ENCODE measurements at places on chromosomes 2 and 18. TPM values are rescaled to one million over a fixed set of nuclear protein-coding genes. Genes with fewer than 3 reads are reported as not detected.

- no peak for DNase-seq
These were observed 10.6 kb downstream of the PTPRM start for GRCh38 chr18:7577706-7578105.

DNA sequence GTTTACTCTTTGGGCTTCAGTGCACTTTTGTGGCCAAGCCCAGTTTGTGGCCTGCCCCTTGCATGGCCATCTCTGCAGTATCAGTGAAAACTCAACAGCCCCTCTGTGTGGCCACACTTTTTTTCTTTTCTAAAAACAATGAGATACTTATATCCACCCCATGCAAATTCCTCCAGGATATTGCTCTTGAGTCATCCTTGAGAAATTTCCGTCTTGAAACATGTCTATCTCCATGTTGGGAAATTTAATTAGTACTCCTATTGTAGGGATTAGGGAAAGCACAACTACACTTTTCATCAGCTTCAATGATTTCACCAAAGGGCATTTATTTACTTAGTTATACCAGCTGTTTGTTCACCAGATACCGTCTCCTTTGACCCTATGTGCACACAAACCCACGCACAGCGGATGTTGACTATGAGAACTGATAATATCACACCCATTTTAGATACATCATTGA, 993.1 kb downstream of the TSN start:
- DNase-seq = peak; percentile 39

DNA sequence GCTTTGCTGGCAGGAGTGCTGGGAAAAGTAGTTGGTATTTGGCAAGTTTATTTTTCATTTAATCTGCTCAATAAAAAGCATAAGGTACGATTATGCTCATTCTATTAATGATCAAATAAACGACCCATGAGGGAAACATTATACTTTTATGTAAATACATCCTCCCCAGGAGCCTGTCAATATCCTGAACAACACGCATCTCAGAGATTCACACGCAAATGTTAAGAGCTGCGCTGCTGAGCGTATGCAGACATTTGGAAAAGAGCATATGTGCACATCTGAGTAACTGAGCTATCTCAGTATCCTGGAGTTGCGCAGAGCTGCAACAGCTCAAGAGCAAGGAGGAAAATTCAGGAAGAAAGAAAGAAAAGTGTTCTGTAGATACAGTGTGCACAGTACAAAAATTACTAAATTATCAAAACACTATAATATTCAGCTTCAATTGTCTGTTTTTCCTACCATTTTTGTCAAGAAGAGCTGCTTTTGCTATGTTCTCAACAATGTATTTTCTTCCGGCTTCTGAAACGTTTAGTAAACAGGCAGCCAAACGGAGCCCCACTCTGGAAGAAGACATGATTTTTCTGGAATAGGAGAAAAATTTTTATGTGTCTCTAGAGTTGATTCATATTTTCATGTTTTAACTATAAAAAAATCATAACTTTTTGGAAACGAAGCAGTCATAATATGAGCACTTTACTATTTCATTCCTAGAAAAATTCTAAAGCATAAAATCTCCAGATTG, 2.4 kb downstream of the FTCDNL1 start:
- no peak for DNase-seq

DNA sequence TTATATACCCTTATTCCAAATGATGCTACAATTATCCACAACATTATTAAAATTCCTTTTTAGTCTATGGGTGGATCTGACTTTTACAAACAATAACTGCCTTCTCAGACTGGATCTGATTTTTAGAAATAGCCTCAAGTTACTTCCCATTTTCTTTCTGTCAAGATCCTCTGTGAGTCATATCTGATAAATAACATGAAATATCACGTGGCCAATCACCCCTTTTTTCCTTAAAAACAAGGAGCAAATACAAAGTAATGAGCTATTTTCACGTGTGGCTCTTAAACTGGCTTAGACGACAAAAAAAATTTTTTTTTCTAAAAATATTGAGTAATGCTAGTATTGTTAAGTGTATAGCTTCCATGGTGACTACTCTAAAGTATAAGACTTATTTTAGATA, 6.7 kb downstream of the PELI1 start:
- no peak for DNase-seq

DNA sequence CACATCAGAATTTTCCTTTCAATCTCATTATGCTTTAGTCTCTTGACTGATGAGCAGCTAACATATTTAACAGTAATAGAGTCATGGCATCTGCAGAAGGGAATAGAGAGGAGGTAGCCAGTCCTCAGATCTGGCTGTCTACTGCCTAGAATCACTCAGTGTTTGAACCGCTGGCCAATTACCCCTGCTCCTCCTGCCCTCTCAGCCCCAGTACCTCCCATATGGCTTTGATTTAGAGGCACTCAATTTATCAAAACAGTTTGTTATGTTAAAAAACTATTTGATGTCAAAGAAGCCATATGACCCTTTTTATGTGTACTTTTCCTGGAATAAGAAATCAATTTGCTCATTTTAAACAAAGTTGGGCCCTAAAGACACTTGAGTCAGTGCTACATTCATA, 355.2 kb downstream of the CMPK2 start:
- no peak for DNase-seq

- DNase-seq = no peak
These were observed 910.8 kb upstream of the CDH2 start for GRCh38 chr18:29087616-29088246.

DNA sequence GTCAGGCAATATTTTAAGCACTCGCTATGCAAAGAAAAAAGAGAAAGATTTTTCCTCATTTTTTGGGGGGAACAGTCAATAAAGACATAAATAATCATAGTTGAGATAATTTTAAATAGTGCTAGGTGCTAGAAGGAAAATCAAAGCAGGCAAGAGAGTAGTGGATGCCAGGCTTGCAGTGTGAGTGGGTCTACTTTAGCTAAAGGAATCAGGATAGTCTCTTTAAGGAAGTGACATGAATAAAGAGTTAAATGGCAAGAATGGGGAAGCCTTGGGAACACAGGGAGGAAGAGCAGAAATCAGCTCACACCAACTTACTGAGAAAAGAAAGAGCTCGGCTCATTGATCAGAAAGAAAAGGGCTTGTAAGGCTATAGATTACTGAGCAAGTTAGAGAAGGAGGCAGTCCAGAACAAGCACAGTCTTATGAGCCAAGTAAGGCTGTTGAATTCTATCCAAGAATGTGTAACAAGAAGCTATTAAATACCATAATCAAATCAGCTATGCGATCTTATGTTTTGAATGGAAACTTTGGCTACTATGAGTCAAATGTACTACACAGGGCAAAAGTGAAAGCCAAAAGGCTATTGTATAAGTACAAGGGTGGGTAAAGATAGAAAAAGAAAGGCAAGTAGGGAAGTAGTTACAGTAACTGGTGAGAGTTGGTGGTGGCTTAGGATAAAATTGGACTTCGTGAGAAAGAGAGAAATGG, 833.8 kb upstream of the PIK3C3 start:
- no peak for DNase-seq

GRCh38 chr2:186887107-186888090, 38.4 kb upstream of the ZSWIM2 start:
- peak; percentile 13 for DNase-seq

- DNase-seq = peak; percentile 88
These were observed 2.5 kb downstream of the IGFBP5 start for GRCh38 chr2:216692636-216693413.

- DNase-seq = no peak
These were observed 216.8 kb downstream of the RAD51AP2 start for GRCh38 chr2:17301437-17301836.

GRCh38 chr2:177326005-177326404, 61.5 kb upstream of the NFE2L2 start:
- no peak for DNase-seq

DNA sequence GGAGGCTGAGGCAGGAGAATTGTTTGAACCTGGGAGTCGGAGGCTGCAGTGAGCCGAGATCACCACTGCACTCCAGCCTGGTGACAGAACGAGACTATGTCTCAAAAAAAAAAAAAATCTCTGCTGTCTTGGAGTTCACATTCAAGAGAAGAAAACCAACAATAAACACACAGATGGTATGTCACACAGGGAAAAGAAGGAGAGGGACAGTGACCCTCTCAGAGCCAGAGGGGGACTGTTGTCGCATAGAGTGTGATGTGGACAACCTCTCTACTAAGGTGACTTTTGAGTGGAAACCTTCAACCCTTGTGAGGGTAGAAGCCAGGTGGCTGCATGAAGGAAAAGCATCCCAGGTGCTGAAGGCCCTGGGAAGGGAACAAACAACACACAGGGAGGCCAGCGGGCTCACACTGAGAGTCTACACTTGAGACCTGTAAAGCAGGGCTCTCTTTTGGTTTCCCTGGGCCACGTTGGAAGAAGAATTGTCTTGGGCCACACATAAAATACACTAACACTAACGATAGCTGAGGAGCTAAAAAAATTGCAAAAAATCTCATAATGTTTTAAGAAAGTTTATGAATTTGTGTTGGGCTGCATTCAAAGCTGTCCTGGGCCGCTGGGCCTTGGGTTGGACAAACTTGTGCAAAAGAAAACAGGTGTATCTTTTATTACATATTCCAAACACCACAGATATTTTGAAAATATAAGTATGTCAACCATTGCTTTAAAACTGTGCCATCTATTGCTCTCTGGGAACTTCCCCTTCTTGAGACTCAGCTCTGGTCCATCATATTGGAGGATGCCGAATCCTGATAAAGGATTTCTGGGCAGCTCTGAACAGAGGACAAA, 136.0 kb downstream of the DDX1 start:
- DNase-seq = no peak

- DNase-seq = no peak
These were observed 423.4 kb downstream of the RND3 start for GRCh38 chr2:150063931-150064548.

The ALPG gene
- 0.16 TPM for total RNA-seq

The DNAJC5G gene
- not detected for total RNA-seq

The TUBA4B gene
- total RNA-seq = 0.13 TPM

The EFHD1 gene
- 4.2 TPM for total RNA-seq

The FBXO15 gene
- 0.93 TPM for total RNA-seq

The NOSTRIN gene
- total RNA-seq = 19.1 TPM

Measured in hepatocyte (in vitro differentiated cells).